A673 (cell line): ENCODE measurements at places on chromosomes 7 and 10.

DNA sequence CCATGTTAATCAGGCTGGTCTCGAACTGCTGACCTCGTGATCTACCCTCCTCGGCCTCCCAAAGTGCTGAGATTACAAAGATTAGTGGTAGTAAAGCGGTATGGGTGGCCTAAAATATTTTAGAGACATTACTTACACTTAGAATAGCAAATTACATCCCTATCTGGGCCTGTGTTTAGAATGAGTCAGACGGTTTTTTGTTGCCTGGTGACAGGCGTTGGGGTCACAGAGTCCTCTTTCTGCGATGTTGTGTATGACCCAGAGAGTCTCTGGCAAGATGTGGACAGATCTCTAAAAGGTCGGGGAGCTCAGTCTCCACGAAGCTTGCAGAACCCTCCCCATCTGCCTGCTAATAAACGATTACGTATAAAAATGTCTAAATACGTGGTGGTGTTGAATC, 39.6 kb upstream of the PRKCQ start:
- DNase-seq, result no peak

- no peak for DNase-seq
These were observed 161.4 kb upstream of the EEPD1 start for GRCh38 chr7:35991511-35992232.

GRCh38 chr10:128009372-128010126, 102.6 kb downstream of the PTPRE start:
- DNase-seq, result no peak

- no peak for DNase-seq
These were observed 9.0 kb upstream of the CYP3A4 start for GRCh38 chr7:99792967-99793366.

DNA sequence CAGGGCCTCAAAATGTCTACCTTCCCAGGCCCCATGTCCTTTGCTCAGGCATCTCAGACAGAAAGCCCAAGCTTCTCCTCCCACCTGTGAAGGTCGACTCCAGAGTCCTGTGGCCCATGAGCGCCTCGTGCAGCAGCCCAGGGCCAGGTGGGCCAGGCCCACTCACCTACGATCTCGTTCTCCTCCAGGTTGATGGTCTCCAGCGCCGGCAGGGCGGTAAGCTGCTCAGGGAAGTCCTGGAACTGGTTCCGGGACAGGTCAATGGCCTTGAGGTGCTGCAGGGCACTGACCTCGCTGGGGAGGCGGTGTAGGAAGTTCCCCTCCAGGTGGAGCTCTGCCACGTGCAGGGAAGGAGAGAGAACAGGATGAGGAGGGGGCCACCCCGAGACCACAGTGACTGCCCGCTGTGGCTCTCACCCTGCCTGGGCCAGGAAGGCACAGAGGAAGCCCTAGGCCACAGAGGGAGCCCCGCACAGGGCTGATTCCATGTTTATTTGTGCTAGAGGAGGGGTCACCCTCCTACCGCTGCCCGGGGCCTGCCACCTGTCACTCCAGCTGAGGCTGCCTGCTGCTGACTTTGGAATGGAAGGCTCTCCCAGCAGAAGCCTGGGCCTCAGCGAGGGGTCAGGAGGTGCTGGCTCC, 40.0 kb upstream of the NPFFR1 start:
- DNase-seq, result no peak

DNA sequence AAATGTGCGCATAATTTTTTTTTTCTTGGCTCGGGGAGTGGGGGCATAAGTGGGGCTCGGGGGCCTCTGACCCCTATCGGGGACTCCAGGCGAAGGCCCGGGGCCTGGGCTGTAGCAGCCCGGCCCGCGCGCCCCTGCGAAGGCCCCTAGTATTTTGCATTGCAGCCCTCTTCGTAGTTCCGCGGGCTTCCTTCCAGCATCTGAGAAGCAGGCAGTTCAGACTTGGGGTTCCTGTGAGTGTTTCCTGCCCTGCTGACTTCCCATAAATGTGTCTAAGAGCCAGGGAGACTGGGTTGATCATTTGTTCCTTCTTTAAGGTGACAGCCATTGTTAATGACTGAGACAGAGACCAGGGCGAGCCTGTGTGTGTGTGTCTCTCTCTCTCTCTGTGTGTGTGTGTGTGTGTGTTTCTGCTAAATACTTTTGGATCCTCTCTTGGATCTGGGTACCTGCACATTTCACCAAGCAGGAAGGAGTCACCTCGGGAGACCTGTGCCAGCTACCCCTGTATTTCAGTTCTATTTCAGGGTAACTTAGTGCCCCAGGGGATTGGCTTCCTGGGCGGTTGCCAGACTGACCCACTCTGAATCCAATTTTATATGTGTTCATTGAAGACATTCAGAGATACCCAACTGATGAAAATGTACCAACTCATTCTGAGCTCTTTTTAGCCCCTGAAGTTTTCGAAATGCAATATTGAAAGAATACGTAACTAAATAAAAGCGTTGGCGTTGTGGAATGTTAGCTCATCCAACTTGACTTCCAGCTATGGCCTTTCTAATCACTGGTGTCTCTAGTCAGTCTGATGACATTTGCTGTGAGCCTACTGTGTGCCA, 805 bp downstream of the MSRB2 start:
- DNase-seq, result peak; percentile 49

DNA sequence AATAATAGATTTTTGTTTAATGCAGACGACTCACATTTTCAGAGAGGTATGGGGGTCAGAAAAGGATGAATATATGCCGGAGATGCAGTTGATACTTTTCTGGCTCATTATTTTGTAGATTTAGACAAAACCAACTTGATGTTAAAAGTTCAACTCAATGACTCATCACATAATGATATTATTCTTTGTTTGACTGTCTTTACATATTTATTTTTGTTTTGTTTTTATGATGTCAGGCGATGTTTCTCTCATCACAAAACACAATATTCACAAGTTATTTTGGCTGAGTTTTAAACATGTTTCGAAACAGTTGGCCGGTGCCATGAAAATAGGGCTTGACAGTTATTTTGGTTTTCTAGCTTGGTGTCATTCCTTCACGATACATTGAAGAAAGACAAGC, 1.3 kb downstream of the GJD4 start:
- no peak for DNase-seq

GRCh38 chr10:103394180-103394579, 2.1 kb downstream of the ATP5MK start:
- DNase-seq, result no peak

DNA sequence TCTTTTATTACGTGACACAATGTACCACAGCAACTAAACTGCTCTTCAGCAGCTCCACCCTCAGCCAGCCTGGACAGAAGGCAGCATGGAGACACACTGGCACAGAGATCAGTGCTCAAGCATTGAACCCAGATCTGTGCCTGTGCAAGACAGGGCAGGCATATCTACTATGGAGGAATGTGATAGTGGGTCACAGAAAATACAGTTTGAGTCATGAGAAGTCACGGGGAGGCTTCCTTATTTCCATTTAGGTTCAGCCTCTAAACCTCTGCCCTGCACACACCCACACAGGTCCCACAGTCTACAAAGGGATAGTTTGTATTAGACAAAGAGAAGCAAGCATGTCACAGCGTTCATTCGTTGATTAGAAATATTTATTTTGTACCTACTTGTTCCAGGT, 187.4 kb upstream of the AGR3 start:
- DNase-seq, result no peak

DNA sequence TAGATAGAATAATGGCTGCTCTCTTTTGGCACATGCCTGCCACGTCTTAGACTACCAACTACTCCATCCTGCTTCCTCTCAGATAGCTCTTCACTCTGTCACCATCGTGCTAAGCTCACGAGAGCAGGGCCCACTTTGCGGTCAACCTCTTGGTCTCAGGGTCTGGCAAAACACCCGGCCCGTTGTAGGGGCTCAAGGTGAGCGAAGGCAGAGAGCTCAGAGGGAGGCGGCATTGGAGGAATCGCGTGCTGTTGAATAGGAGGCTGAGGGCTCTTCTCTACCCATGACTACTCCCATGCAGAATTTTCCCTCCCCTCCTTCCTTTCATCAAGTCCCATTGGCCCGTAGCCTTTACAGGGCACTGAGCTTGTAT, 100.9 kb upstream of the DDC start:
- DNase-seq, result no peak

DNA sequence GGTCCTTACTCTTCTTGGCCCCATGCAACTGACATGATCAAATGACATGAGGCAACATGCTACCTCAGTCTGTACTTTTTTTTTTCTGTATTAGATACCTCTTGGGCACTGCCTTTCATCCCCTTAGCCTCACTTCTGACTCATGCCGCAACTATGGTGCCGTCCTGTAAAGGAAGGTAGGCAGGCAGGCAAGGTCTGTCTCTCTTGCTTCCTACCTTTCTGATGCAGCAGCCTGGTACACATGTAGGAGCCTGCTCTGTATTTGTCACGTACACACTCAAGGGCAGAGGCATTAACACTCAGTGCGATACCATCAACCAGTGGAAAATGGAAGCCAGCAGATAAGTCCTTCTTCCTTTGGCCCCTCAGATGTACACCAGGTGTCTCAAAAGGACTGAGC, 146.7 kb downstream of the ATE1 start:
- no peak for DNase-seq

DNA sequence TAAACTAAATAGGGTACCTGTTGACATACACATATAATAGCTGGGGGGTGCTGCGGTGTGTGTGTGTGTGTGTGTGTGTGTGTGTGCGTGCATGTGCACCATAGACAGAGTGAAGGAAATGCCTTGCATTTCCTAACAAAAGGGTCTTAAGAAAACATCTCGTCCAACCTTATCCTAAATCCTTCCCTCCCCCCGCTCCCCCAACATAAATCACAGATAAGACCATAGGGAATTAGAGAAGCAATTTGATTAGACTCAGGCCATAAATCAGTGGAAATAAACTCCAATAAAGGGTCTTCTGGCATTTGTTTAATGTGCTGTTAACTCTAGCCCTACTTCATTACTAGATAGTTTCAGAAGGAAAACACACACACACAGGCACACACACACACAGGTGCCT, 148.5 kb downstream of the PPP1R17 start:
- no peak for DNase-seq

- no peak for DNase-seq
These were observed 281.4 kb upstream of the NFE2L3 start for GRCh38 chr7:25870574-25870973.

DNA sequence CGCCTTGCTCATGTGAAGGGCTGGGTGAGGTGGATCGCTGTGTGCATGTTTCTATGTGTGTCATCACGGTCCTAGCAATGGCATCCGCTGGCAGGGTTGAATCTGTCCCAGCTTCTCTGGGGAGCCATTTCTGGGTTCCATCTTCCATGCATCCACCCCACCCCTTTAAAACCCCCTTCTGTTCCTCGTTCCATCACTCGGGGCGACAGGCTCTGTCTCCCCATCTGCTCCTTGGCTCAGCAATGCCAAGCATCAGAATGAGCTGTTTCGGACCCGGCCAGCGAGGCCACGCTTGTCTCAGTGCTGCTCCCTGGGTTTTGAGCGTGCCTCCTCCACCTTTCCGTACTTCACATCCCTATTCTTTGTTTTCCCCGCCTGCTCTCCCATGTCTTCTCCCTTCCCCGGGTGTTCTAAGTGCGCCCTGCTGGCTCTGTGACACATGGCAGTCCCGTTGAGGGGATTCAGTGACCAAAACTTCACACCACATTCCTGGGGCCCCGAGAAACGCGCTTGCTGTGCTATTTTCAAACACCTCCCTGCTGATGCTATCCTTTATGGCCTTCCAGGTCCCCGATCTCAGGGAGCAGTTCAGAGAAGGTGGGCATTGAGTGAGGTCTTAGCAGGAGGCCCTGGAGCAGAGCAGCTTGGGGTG, 554.1 kb upstream of the FOXK1 start:
- DNase-seq, result no peak

DNA sequence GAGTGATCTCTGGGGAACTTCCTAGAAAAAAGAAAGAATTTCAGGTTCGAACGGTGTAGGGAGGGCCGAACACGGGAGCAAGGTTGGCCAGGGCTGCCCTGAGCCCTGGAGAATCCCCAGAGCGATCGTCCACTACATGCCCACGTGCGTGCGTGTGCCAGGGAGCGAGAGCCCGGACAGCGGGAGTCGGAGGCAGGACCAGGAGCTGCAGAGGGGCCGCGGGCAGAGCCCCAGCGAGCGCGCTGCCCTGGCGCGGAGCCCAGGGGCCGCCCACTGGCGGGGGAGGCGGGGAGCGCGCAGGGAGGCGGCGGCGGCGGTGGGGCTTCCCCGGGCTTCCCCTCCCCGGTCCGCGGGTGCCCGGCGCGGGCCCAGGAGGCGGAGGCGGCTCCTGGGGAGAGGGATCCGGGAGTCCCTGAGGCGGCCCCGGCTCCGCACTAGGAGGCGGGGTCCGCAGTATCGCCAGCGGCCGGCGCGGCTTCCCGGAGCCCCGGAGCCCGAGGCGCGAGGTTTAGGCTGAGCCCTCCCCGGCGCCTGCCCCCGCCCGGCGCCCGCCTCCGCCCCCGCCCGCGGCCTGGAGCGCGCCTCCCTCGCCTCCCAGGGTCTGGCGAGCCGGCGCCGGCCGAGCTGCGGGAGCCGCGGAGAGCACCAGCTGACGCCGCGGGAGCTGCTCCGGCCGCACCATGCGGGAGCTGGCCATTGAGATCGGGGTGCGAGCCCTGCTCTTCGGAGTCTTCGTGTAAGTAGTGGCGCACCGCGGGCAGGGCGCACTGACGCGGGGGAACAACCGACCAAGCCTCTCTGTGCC, at the start of gene PLPP4:
TSS of gene PLPP4 (plus strand) at position 602 of the 805 bp plus-strand sequence. CDS start at position 681, 79 bp downstream.
- DNase-seq, result peak; percentile 45

- no peak for DNase-seq
These were observed 23.7 kb downstream of the HKDC1 start for GRCh38 chr10:69243817-69244216.

DNA sequence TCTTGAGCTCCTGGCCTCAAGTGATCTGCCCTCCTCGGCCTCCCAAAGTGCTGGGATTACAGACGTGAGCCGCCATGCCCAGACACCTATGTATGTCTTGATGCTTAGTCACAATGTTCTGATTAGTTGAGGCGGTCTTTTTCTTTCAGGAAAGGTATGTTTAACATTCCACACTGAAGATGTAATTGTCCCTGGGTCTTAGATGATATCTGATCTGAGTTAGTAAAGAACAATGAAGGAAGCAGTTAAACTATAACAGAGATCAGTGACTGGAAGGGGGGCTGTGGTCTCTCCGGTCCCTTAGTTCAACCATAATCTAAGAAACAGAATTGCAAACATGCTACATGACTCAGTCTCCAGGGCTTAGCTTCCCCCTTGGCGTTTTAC, 31.5 kb upstream of the SH2D4B start:
- no peak for DNase-seq

- no peak for DNase-seq
These were observed 19.0 kb upstream of the PRPS1L1 start for GRCh38 chr7:18046601-18047000.

- no peak for DNase-seq
These were observed 158.9 kb downstream of the MLLT10 start for GRCh38 chr10:21692916-21693315.
